Natural killer cell (primary cell): ENCODE measurements at places on chromosomes 6 and 20.
A peak's percentile ranks its signal among the peaks of the same experiment; 100 is the strongest.

- DNase-seq: no peak
These were observed 36.6 kb downstream of the GMPR start for GRCh38 chr6:16274885-16275589.

GRCh38 chr6:106085984-106086813 is at the start of gene PRDM1:
Gene PRDM1, plus strand, starts transcription at chr6:106086336. Its CDS starts 218 bp downstream, at chr6:106086554.
- peak; percentile 93 for DNase-seq

DNA sequence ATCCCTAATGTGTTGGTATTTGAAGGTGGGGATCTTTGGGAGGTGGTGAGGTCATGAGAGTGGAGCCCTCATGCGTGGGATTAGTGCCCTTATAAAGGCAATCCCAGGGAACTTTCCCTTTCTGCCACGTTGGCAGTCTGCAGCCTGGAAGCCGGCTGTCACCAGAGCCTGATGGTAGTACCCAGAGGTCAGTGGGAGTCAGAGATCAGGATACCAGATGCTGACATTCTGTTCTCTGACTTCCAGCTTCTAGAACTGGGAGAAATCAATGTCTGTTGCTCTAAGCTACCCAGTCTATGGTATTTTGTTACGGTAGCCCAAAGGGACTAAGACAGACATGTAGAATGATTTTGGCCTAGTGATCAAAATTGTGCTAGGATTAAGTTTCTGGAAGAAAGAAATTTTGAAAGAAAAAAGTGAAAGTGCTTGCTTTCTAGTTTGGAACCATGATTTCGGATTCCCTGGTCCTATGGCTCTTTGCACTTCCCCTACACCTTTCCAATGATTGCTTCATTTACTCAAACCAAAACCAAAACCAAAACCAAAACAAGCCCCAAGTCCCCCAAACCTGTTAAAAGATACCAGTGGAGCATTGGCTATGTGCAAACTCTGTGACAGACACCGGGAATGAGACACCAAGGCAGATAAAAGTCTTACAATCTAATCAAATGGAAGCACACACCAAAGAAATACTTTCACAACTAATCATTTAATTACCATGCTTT is 173.7 kb upstream of the ZNF217 start:
- DNase-seq: no peak

- DNase-seq: no peak
These were observed 87.5 kb downstream of the SH3BGRL2 start for GRCh38 chr6:79718509-79719247.

DNA sequence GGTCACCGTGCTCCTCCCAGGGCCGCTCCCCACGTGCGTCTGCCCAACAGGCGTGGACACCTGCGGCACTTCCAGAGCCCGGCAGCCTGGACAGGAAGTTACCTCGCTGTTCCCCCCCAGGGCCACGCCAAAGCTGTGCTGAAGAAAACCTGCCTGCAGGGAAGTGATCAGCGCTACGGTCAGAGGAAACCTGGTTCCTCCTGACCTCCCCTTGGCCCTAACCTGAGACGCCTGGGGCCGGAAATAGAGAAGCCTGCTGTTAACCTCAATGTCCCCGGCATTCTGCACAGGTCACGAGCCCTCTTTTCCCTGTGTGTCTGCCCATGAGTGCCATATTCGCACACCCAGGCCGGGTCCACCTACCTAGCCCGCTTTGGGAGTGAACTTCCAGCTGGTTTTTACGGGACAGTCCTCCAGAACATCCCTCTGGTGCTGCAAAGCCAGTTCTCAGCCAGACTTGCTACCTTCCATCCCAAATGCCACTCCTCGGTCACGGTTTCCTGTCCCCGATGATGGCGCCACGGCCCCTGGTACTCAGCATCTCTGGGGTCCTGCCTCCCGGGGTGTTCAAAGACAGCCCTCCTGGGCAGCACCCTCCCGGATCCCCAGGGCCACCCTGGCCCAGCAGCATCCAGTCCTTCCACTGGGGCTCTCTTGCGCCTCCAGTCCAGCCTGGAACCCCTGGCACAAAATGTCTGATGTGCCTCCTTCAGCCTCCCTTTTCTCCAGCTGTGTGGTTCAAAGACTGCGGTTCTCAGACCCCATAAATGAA is 12.0 kb upstream of the IRF4 start:
- DNase-seq: no peak

DNA sequence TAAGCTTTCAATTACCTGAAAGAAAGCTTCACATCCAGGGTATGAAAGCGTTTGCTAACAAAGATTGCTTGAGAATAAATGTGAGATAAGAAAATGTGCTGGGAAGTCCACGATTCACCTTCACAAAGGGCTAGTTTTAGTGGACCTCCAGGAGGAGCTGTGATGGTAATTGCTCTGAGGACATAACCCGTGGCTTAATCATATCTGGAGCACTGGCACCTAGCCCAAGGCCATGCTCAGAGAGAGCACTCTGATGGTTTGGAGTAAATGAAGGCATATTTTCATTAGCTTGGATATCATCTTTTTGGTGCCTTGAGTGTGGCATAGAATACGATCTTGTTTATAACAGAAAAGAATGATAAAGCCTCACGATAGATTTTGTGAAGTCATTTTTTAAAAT is 46.9 kb upstream of the BACH2 start:
- DNase-seq: no peak

- no peak for DNase-seq
These were observed 55.7 kb upstream of the FERMT1 start for GRCh38 chr20:6178537-6178936.

DNA sequence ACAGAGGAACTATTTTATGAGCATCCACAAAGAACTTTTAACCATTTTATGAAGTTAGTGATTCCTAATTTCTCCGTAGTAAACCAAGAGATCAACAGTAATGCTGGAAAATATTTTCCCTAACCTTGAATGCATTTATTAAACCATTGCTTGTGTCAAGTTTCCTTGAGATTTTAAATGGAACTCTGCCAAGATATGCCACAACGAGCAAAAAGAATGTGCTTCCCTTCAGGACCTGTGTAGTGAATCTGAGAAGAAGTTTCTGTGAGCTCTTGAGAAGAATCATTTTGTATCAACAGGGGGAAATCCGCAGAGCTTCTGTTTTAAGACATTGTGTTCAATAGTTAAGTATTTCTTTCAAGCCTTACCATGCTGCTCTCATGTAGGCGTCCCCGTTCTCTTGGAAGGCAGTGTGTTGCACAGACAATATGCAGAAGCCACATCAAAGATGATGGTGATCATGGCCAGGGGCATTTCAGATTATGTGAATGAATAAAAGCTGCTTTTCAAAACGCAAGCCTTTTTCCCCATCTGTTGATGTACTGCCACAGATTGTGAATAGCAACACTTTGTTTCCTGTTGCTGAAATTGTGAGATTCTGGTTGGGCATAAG is 439.8 kb downstream of the BMP2 start:
- no peak for DNase-seq

DNA sequence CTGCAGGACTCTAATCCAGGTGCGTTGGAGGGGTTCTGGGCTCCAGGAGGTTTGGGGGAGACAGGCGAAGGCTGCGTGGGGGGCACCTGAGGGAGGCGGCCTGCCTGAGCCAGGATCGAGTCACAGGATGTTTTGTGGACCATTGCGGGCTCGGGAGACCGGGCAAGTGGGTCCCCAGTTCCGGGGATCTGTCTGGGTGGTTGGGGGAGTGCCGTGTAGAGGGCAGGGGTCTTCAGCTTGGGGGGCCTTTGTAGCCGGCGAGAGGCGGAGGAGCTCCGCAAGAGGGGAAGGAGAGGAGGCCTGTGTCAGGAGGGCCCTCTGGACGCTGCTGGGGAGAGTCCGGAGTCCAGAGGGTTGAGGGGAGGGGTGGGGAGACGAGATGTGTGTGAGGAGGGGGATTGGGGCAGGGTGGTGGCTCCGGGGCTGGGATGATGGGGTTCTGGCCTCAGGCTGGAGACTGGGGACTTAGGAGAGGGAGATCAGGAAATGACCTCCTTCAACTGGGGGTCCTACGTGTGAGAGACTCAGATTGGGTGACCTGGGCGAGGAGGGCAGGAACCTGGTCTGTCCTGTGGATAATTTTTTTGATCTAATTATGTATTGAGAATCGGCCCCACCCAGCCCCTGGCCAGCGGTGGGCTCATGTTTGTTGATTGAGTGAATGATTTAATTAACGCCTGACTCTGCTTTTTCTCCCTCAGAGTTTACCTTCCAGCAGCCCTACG is 505 bp downstream of the SNAI1 start:
- DNase-seq: no peak

DNA sequence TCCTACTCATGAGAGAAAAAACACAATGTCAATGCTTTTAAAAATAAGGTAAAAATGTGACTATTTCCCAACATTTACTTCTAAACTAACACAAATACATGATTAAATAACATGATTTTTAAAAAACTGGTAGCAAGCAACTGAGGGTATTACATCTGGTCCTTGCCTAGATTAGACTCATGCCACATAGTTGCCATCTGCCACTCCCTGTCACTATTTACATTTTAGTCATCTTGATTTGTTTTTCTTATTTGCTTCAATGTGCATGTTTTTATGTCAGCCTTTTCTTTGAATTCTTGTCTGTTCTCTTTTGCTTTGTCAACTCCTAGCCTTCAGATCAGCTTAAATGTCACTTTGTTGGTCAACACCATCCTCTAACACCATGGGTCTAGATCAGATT is 207.0 kb upstream of the SIM1 start:
- DNase-seq: no peak

DNA sequence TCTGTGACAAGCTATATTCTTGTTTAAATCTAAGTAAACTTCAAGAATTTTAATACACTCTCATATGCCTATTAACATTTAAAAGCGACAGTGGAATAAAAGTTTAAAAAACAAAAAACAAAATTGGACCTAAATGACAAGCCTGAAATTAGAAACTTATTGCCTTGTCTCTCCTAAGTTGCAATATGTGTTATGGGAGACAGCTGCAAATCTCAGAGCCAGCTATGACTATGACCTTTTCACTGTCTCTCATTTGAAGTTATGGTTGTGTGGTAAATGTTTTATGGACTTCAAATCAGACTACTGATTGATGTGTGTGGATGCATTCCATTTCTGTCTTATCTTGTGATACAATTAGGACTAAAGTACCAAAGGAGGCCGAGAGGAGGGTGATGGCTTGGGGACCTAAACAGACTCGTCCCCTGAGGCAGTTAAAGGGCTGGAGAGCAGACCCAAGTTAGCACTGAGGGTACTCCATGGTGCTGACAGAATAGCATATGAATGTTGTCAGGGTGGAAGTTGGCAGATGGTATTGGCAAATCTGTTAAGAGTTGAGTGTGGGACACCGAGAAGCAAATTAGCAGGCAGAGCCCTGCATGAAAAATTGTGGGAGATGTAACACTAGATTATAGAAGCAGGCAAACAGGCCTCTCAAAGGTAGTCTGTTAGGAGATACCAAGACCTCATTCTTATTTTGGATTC is 930.1 kb upstream of the MAN1A1 start:
- no peak for DNase-seq

- no peak for DNase-seq
These were observed 29.0 kb downstream of the PTPRA start for GRCh38 chr20:2902291-2902690.

- no peak for DNase-seq
These were observed 46.3 kb upstream of the HS3ST5 start for GRCh38 chr6:114389111-114389510.

DNA sequence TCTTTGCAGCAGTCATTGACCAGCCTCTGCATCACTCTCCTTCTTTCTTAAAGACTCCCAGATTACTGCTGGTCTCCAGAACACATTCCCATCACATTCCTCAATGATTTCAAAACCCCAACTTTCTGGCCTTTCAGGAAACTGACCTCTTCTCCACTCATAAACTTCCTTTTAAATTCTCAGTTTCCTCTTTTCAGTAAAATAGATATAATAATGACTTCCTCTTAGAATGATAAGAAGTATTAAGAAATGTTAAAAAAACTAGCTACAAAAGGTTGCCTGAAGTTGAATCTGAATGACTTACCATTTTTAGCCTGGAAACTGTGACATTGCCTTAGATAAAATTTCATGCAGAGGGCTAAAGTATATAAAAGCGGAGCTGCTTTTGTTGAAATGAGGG is 239.3 kb downstream of the OGFRL1 start:
- DNase-seq: no peak

GRCh38 chr6:42925248-42925857 is 3.9 kb upstream of the CNPY3 start:
- no peak for DNase-seq

GRCh38 chr6:127768745-127769144 is 132.1 kb downstream of the THEMIS start:
- no peak for DNase-seq

DNA sequence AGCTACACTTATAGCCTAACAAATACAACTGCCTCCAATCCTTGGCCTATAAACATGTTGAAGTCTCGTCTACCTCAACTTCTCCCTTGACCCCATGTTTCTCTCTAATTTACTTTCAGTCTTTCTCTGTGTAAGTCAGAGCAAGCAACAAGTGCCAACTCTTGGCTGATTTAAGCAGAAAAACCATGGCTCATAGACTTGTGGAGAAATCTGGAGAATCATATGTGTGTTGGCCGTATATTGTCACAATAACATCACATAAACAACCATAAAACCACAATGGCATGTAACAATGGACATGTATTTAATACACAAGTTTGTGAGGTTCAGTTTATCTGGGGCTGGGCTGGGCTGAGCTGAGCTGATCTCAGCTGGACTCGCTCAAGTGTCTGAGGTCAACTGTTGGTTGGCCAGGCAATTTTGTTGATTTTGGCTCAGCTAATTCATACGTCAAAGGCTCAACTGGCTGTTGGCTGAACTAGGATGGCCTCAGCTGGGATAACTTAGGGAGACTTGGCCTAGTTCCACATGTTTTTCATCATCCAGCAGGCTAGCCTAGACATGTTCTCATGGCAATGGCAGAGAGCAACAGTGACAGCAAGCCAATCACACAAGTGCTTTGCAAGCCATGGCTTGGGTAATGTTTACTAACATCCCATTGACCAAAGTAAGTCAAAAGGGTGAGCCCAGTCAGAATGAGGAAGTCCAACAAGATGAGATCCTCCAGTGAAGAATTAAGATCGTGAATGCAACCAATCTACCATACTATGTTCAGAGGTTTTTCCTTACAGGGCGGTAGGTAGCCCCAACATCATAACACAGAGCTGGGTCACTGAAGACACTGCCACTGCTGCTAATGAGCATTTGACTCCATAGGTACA is 12.9 kb upstream of the TBC1D22B start:
- DNase-seq: no peak

DNA sequence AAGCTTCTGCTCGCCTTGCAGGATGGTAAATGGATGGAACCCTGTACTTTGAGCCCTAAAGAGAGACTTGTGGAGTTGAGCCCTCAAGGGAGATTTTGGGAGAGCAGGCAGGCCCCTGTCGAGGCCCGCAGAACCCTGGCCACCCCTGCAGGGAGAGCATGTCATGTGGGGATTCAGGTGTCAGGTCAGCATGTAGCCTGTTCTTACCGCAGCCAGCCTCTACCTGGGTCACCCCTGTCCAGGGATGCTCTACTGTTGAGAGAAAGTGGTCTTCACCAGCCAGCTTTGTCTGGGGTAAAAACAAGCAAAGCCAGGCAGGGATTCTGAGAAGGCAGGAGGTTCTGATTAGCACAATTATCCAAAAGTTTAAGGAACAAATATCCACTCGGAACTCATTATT is 55.6 kb upstream of the PROKR2 start:
- DNase-seq: no peak

- no peak for DNase-seq
These were observed 569.7 kb upstream of the MARCKS start for GRCh38 chr6:113287396-113287795.
